T-helper 2 cell treated with Interferon-gamma antibody and Interleukin-4, amounts not matched to agents 5 μg/mL and 100 μg/mL, for 36 hours (primary cell): ENCODE measurements at places on chromosomes 13 and 19.

- DNase-seq: no peak
Measured at GRCh38 chr13:21501686-21502085, 42.6 kb upstream of the ZDHHC20 start.

- no peak for DNase-seq
Measured at GRCh38 chr13:97387890-97388289, 46.1 kb upstream of the RAP2A start.

DNA sequence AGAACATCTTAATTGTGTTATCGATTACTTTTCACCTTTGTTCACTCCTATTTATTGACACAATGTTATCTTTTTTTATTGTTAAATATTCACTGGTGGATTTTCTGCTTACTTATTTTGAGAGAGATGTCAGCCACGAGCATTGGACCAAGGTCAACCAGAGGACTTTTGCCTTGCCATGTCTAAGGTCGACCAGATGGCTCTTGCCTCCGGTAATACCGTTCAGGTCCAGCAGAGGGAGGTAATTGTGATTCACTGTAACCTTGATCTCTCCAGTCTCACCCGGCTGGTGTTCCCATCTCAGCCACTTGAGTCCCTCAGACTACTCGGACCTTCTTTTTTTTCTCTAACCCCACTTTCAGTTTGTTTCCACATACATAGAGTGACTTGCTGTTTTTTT, 1438.1 kb downstream of the UQCRFS1 start:
- no peak for DNase-seq

GRCh38 chr13:21079761-21080592, 18.6 kb upstream of the LATS2 start:
- DNase-seq: no peak

DNA sequence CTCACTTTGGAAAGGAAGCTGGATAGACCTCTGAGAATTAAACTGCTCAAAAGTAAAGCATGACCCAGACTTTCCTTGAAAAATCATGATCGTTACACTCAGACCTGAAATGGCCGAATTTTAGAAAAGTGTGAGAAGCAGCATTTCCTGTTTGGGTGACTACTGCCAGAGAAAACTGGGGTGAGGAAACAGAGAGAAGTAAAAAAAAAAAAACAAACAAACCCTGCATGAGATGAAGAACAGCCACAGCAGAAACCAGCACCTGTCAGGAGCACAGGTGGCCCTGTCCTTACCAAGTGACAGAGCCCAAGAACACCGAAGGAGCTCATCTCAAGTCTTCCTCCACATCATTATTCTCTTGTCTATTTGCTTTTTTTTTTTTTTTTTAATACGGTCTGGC, 12.0 kb upstream of the ADPRHL1 start:
- no peak for DNase-seq

GRCh38 chr13:94515911-94516310, 36.4 kb upstream of the DCT start:
- DNase-seq: no peak

DNA sequence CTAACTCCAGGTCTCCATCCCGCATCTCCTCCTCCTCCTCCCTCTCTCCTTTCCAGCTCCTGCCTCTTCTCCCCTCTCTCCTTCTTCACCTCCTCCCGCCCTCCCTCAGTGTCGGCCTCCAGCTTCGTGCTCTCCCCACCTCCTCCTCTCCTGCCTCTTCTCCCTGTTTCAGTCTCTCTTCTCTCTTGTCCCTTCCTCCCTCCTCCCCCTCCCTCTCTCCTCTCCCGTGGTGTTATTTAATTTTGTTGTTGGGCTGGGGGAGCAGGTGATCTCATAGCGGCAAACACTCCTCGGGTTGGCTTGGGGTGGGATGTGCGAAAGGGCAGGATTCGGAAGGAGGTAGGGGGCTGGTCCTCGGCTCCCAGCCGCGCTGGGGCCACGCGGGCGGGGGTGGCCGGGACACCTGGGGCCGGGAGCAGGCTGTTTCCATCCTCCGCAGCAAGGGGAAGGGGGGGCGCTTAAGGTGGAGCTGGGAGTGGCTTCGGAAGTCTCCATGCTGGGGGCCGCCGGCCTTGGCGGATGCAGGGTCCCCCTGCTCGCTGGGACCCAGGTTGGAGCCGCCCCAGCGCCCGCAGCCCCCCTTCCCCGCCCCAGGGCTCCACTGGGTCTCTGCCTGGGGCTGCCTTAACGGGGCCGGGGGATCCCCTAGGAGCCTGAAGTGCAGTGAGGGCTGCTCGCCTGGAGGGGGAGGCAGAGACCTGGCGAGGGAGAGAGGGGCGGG, at the start of gene CA11:
Gene CA11 (minus strand): TSS at position 187 of the 721 bp plus-strand sequence. CDS start 555 bp downstream, outside the sequence.
- DNase-seq: peak; percentile 85

- DNase-seq: peak; percentile 54
Measured at GRCh38 chr13:100506154-100506553, 82.4 kb downstream of the GGACT start.

- DNase-seq: peak; percentile 84
Measured at GRCh38 chr19:41958367-41959055, 610 bp downstream of the RABAC1 start.

DNA sequence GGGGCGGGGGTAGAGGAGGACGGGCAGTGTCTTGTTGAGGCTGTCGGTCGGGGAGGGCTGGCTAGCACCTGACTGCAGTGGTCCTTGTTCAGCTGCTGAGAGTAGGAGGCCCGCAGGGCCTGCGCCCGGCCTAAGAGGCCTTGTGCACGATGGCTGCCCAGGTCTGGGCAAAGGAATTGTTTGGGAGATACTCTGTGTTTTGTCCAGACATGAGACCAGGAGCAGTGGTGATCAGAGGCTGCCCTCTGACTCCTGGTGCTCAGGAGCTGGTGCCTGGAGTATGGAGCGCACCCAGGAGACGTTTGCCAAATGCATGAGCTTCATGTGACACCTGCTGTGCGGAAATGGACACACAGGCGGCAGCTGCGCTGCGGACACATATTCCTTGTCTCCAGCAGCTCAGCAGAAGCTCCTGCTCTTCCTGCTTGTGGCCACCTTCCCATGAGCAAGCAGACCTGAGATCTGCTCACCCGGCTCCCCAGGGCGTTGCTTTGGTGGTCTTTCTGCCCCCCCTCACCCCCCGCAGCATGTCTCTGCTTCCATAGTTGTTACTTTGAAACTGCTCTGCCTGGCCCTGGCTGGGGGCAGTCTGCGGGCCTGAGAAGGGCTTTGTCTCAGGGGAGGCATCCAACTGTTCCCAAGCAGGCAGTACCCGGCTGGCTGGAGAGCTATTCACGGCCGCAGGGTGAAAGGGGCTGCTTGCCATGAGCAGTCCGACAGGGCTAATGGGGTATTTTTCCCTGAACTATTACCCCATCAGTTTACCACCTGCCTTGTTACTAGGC, 163.9 kb downstream of the TEX29 start:
- DNase-seq: no peak

GRCh38 chr19:37333457-37333856, 37.4 kb upstream of the ZNF527 start:
- no peak for DNase-seq

DNA sequence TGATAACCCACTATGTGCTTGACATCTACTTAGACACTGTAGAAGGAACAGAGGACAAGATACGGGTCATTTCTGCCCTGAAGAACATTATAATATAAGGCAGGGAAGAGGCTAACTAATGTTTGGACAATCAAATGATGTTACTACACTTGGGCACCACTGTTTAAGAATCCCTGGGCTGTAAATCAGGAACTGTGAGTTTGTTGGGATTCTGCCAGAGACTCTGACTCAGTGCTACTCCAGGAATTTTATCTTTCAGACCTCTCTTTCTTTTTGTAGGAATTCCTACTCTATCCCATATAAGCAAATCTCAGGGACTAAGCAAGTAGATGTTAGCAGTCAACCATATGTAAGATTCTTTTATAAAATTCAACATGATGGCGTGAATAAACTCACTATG, 3.1 kb upstream of the ZNF471 start:
- DNase-seq: no peak
